ENCODE measurements at places on chromosomes 1 and 21.
A peak's percentile ranks its signal among the peaks of the same experiment; 100 is the strongest.

DNA sequence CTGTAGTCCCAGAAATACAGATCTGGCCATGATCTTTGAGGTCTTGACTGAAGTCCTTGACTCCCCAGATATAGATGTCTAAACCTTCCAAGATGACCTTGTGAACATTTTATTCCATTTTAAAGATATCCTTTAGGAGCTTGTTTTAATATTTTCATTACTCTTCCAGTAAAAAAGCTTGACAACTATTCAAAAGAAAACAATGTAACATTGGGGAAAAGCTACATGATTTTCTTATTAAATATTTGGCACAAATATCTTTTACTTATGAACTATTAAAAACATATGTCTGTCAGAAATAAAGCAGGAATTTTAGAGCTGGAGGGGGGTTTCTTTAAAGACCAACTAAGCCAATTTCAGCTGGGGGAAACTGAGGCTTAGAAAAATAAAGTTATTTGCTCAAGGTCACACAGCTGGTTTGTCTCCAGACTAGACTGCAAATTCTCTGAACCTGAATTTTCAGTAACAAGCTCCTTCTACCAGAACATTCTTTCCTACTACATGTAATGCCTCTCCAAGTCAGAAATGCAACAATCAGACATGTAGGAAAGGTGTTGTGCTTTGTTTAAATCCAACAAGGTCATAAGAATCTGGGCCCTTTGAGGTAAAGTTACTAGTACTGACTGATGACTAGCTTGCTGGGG is 67.0 kb upstream of the PTCH2 start:
- no peak for DNase-seq

DNA sequence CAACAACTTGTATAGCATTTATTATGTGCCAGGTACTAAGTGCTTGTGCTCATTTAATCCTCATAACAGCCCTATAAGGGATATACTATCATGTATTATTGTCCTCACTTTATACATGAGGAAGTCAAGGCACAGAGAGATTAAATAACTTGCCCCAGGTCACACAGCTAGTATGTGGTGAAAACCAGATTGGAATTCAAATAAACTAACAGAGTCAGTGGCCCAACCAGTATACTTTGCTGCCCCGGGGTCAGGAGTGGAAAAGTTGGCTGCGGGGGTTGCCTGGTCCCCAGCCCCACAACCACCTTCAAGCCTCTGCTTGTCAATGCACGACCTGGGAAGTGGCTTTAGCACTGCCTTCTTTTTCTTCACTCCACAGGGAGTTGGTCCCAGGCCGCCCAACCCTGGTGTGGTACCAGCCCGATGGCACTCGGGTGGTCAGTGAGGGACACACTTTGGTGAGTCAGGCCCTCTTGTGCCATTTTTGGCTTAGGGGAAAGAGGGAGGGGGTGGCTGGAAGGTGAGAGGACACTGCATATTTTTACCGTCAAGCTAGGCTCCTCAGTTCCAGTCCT is 2.5 kb downstream of the ADAM15 start:
- DNase-seq, result no peak

GRCh38 chr1:99952522-99952921 is 17.3 kb upstream of the SLC35A3 start:
- DNase-seq, result no peak

DNA sequence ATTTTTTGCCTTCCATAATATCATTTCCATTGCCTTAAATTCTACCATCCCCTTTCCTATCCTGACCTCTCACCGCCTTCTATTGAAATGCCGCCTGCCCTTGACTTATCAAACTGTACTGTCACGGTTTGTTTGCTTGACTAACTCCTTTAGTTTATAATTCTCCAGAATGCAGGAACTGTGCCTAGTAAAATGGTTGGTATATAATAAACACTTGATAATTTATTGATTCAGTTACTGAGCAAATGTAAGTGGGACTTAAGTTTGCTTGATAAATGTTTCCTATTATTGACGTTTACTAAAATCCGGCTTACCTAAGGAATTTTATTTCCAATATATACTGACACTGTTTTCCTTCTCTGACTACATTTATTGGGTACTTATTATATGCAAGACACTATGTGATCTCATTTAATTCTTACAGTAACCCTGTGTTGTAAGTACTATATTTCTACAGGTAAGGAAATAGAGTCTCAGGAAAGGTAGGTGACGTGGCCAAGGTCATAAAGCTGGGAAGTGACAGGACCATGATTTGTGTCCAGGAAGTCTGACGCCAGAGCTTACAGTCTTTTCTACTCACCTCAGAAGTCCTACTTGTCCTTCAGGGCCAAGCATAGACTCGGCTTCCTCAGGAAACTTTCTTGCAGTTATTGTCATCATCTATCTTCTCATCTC is 35.7 kb downstream of the DPT start:
- DNase-seq, result no peak

- DNase-seq, result no peak
These were observed 256.5 kb upstream of the TMEM51 start for GRCh38 chr1:14897080-14897449.

DNA sequence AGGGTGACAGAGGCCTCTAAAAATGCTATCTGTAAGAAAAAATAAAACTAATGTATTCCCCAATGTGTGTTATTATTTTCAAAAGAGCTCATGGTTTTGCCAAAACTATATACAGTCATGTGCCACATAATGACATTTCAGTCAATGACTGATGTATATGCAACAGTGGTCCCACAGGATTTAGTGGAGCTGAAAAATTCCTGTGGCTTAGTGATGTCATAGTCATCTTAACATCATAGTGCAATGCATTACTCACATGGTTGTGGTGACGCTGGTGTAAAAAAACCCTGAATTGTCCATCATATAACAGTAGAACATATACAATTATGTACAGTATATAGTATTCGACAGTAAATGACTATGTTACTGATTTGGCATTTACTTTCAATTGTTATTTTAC is 172.4 kb downstream of the CACNA1E start:
- no peak for DNase-seq

GRCh38 chr1:39081271-39082009 is 55.3 kb downstream of the NDUFS5 start:
- peak; percentile 55 for DNase-seq

DNA sequence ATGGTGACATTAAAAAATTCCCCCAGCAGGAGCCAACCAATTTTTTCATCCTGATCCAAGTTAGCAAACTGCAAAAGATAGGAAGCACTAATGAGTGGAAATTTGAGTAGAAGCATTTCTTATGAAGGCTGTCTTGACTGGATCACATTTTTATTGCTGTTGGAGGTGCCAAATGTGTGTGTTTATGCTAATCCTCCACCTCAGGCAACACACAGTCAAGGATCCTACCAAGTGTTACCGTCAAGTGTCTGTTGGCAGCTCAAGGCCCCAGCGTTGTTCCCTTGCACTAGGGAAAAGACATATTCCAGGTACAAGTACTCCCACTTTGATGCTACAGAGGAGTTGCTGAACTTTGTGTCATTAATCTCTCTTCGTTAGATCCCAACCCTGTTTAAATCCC is 18.3 kb downstream of the METTL18 start:
- no peak for DNase-seq

DNA sequence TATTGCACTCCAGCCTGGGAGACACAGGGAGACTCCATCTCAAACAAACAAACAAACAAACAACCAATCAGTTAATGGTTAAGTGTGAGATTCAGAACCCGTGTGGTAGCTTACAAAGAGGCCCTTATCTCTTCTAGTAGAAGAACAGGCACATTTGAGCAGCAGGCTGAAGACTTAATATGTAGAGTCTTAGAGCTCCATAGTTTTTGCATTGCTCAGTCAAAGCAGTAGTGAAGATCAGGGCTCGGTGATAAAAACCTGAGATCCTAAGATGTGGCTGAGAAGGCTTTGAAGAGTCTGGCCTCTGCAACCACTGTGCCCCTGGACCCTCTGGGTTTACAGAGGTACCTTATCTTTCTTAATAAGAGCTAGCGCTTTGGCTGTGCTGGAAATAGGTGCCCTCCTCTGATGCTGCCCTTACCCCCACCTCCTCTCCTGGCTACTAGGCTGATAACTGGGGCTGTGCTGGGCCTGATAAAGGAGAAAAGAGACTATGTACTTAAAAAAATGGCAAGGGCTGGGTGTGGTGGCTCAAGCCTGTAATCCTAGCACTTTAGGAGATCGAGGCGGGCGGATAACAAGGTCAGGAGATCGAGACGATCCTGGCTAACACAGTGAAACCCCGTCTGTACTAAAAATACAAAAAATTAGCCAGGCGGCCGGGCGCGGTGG is 10.5 kb upstream of the UCK2 start:
- DNase-seq, result peak; percentile 9

GRCh38 chr1:183287191-183287675 is 101.2 kb downstream of the LAMC2 start:
- DNase-seq, result peak; percentile 28

GRCh38 chr1:227914801-227915563 is 32.8 kb downstream of the WNT9A start:
- DNase-seq, result no peak

GRCh38 chr1:161958425-161958824 is 65.2 kb downstream of the OLFML2B start:
- DNase-seq, result peak; percentile 65

GRCh38 chr1:169110236-169110635 is 3.7 kb downstream of the ATP1B1 start:
- DNase-seq, result no peak

DNA sequence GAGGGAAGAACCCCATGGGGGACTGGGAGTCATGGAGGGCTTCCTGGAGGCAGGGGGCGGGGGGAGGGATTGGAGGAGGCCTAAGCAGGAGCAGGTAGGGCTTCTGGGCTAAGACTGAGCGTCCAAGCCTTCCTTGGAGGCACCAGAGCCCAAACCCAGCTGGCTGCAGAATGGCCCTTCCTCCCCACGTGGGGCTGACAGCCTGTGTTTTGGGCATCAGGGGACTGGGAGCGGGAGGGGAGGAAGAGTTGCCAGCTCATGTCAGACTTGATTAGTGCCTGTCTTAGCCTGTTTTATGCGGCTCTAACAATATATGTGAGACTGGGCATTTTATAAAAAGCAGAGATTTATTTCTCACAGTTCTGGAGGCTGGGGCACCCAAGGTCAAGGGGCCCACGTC is 38.9 kb downstream of the AJAP1 start:
- DNase-seq, result no peak

GRCh38 chr1:154999571-155000410 is 2.8 kb upstream of the ZBTB7B start:
- peak; percentile 46 for DNase-seq

- DNase-seq, result no peak
These were observed 4.2 kb downstream of the COX20 start for GRCh38 chr1:244839656-244840055.

GRCh38 chr1:27562021-27562420 is 41.9 kb downstream of the AHDC1 start:
- no peak for DNase-seq

- no peak for DNase-seq
These were observed 123.9 kb upstream of the TMPRSS2 start for GRCh38 chr21:41631564-41632461.

GRCh38 chr1:2137257-2138121 is 57.1 kb downstream of the FAAP20 start:
- DNase-seq, result no peak

- no peak for DNase-seq
These were observed 1.9 kb downstream of the TNFAIP8L2 start for GRCh38 chr1:151158326-151158725.

DNA sequence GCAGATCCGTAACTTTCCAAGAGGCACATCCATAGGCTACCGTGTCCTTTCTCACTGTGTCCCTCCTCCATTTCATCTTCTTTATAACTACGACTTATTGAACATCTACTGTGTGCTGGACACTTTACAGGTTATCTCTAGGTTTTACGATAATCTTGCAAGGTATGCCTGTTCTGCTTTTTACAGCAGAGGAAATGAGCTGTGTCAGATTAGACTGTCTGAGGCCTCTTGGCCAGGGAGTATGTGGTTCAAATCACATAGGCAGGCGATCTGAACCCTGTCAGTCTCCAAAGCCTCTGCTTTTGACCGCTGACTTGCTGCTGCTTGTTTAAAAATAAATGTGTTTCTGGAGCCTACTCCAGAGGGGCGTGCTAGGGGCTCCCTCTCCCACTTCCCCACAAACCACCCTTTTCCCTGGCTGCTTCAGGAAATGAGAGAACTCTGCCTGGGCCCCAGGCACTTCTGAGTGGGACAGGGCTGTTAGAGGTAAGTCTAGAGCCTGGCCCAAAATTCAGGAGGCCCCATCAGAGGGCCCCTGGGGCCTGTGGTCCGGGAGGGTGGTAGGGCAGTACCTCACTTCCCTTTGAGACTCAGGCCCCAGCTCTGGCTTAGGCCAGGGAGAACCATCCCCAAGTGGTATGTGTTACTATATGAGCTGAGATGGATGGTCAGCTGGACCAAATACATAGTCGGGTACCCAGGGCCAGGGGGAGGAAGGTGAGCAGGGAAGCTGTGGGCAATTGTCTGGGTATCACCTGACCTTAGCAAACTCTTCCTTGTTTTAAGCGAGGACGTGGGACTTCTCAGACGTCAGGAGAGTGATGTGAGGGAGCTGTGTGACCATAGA is 4.4 kb downstream of the PSEN2 start:
- no peak for DNase-seq

GRCh38 chr1:244735404-244735803 is 82.5 kb downstream of the DESI2 start:
- DNase-seq, result no peak

DNA sequence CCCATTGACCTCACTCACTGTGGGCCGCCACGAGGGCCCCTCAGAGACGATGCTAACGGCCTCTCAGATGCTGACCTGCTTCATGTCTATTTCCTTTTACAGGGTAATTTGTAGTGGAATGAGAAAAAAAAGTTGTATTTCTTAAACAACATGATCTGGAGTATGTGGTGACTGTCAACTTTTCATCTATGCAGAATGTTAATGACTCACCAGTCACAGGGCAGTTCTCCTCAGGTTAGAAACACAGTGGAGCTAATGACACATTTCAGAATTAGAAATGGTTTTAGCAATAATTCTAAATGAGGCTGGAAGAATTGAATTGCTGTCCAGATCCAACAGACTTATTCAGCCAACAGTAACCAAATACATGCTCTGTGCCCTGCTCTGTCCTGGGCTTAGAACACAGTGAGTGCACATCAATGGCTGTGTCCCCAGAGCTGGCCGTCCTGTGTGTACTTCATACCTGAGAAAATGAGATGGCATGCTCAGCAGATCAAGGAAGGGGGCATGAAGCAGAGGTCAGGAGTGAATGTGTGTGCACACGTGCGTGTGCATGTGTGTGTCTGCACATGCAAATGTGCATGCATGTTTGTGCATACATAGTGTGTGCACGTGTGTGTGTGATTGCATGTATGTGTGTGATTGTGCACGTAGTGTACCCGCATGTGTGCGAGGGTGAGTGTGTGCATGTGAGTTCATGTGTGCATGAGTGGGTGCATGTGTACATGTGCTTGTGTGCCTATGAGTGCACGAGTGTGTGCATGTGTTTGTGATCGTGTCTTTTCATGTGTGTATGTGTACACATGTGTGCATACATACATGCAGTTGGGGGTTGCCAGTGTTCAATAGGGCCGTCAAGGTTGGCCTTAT is 145.3 kb downstream of the PCBP3 start:
- peak; percentile 14 for DNase-seq

Data from foreskin fibroblast (primary cell).